ENCODE measurements at places on chromosomes 3 and 15. TPM values are rescaled to one million over a fixed set of nuclear protein-coding genes. Genes with fewer than 3 reads are reported as not detected.

DNA sequence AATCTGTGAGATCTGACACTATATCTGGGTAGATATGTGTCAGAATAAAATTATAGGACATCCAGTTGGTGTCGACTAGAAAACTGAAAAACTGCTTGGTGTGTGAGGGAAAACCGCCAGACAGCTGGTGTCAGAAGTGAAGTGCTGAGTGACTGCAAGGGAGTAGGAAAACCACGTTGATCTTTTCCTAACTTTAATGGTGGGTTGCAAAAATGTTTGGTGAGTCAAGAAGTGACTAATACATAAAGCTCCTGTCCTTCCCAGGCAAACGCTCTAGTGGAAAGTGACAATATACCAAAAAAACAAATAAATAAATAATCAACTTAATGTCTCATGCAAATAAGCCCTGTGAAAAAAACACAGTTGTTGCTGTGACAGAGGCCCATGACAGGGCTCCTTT, 7.3 kb upstream of the CD96 start:
- no peak for DNase-seq

GRCh38 chr15:75213768-75214221, 12.1 kb downstream of the C15orf39 start:
- no peak for DNase-seq

- no peak for DNase-seq
Measured at GRCh38 chr3:40768536-40768935, 243.8 kb downstream of the ZNF621 start.

- no peak for DNase-seq
Measured at GRCh38 chr15:68829068-68829467, 8.4 kb upstream of the ANP32A start.

GRCh38 chr15:67084561-67084960, 19.2 kb downstream of the SMAD3 start:
- no peak for DNase-seq

GRCh38 chr3:114171677-114172076, 7.2 kb downstream of the DRD3 start:
- DNase-seq = no peak

ALPK3 gene
- 0.07 TPM for total RNA-seq

PP2D1 gene
- not detected for total RNA-seq

MAGEF1 gene
- 15.7 TPM for total RNA-seq

COX17 gene
- total RNA-seq = 78.2 TPM

SLC7A14 gene
- total RNA-seq = not detected
